Activated CD8-positive, alpha-beta memory T cell treated with anti-CD3 and anti-CD28 coated beads for 1 hour (primary cell): ENCODE measurements at places on chromosomes 7 and 10.

- DNase-seq = peak; percentile 59
These were observed at the start of gene STAMBPL1 for GRCh38 chr10:88879534-88880281. STAMBPL1 (plus strand) TSS chr10:88880245; CDS start chr10:88901709, 21,464 bp downstream.

GRCh38 chr7:48317360-48317759 lies 146.1 kb downstream of the ABCA13 start:
- DNase-seq = no peak

GRCh38 chr7:68474661-68475216 lies 1123.5 kb upstream of the AUTS2 start:
- DNase-seq = no peak

GRCh38 chr7:21358648-21359047 lies 69.2 kb upstream of the SP4 start:
- DNase-seq = no peak

GRCh38 chr10:112375721-112376395 lies 1.9 kb downstream of the ACSL5 start:
- DNase-seq = no peak

GRCh38 chr10:30788307-30788706 lies 158.8 kb upstream of the LYZL2 start:
- no peak for DNase-seq

DNA sequence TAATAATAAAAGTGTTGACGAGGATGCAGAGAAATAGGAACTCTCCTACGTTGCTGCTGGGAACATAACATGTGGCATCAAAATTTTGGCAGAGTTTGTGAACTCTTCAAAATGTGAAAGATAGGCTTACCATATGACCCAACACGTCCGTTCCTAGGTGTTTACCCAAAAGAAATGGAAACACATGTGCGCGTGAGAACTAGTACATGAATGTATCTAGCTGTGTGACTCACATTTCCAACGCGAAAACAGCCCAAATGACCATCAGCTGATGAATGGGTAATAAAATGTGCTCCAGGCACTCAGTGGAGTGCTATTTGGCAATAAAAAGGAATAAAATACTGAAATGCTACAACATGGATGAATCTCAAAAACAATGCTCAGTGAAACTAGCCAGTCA lies 10.4 kb upstream of the ELFN1 start:
- DNase-seq = no peak

DNA sequence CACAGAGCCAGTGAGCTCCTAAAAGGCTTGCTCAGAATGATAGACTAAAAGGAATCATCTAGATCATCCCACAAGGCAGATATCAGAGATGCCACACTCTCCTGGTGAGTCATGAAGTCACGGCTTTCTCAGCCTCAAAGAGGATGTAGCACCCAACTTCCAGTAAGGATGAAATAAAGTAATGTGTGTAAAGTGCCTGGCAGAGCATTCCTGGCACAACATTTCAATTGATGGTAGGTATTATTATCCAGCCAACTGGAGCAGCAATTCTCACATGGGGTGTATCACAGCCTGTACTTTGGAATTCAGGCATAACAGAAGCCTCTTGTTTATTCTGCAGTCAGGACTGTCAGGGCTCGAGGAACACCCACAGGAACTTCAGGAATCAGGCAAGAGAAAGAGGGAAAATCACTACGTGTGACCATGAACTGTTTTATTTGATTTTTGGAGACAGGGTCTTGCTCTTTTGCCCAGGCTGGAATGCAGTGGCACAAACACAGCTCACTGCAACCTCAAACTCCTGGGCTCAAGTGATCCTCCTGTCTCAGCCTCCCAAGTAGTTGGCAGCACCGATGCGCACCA lies 5.3 kb upstream of the NAT16 start:
- DNase-seq = no peak

GRCh38 chr10:6342096-6342685 lies 139.5 kb downstream of the PFKFB3 start:
- DNase-seq = no peak

GRCh38 chr7:95004618-95005247 lies 97.3 kb downstream of the PPP1R9A start:
- no peak for DNase-seq

DNA sequence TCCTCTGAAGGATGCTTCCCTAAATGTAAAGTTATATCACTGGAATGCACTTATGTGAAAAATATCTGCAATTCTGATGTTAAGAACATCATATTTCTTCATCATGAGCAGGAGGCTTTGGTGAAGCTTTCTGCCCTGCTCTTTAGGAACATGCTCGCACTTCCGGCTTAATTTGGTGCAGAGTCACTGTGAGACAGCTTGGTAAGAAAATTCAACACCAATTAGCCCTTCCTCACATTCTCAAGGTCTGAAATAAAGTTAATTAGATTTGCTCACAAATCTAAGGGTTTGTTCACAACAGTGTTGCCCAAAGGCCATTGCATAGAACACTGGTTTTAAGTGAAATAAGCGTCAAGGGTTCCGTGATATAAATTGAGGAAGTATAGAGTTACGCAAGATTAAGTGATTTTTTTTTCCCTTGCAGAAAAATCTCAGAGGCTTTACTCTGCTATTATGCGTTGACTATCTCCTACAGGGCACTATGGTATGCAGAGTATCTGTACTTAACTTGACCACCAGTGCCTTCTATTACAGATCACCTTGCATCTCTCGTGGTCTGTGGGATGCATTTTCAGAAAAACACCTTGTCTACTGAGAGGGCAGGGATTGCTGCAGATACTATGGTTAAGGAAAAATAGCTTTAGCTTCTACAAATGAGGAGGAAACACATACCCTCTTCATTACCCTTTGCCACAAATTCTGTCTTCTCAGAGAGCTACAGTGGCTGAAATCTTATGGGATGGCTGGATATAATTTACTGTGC lies 953.9 kb downstream of the TYW1 start:
- DNase-seq = no peak

- DNase-seq = no peak
These were observed 12.5 kb upstream of the HERPUD2 start for GRCh38 chr7:35707422-35707821.

- no peak for DNase-seq
These were observed 23.4 kb downstream of the ATOH7 start for GRCh38 chr10:68208424-68209042.

DNA sequence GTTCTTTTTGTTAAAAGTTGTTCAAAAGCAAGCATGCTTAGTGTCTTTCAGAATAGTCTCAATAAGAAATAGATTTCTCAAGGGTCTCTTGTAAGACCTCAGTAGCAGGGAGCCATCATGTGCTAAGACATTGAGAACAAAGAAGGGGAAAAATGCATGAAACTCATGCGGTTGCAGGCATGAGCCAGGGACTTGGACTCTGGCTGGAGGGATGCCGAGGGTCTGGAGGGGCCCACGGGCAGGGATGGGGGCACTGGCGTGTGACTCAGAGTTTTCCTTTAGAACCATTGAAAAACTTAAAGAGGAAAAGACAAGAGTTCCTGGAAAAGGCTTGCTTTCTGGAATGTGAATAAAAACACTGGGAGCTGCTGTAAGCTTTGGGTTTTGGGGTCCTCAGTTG lies 253.3 kb downstream of the CCDC3 start:
- no peak for DNase-seq

- DNase-seq = no peak
These were observed at the start of gene CUZD1 for GRCh38 chr10:122845783-122846332. CUZD1 (minus strand) TSS chr10:122845857; CDS start chr10:122845843, 14 bp downstream.

- DNase-seq = no peak
These were observed 10.2 kb downstream of the WDR11 start for GRCh38 chr10:120861178-120861855.

GRCh38 chr7:85474234-85474633 lies 287.4 kb upstream of the SEMA3D start:
- DNase-seq = no peak

GRCh38 chr7:27751888-27752660 lies 12.1 kb downstream of the TAX1BP1 start:
- no peak for DNase-seq

DNA sequence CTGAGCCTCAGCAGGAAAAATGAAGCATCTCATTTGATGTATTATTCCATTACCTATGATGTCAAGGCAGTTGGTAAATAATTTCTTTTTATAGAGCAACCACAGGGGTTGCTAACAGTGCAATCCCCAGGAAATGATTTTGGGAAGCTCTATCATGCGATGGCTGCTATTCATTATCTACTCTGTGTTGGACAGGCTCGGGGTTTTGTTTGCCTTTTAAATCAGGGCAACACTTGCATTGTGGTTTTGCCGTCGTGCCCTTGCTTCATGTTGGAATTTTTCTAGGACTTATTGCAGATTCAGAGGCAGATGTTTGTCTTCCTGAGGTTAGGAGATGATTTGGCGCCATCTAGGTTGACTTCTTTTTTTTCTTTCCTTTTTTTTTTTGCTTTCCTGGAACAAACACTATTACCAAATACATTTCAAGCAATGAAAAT lies 128.4 kb downstream of the BICC1 start:
- DNase-seq = no peak

DNA sequence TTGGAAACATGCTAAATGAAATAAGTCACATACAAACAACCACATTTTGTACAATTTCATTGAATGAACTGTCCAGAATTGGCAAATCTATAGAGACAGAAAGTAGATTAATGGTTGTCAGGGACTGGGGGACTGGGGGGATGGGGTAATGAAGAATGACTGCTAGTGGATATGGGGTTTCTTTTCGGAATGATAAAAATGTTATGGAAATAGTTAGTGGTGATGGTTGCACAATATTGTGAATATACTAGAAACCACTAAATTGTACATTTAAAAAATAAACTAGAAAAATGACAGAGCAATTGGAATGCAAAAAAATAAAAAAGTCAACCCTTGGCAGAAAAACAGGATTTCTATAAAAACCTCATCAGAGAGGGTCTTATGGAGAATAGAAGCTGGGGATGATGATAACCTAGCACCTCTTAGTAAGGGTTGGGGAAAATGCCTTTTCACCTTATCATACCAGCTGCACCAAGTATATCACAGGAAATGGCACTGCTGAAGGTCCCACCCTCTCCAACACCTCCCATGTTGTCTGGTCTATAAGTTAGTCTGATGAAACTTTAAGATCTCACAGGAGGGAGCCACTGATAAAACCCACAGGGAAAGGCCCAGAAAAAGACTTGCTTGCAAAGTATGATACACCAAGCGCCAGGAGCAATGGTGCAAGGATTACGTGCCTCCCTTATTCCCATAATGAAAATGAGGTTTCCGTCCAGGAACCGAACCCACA lies 23.1 kb upstream of the JAZF1 start:
- no peak for DNase-seq

- no peak for DNase-seq
These were observed 137.3 kb upstream of the CCDC6 start for GRCh38 chr10:60043561-60044241.

GRCh38 chr10:60282771-60283353 lies 106.8 kb downstream of the ANK3 start:
- no peak for DNase-seq

DNA sequence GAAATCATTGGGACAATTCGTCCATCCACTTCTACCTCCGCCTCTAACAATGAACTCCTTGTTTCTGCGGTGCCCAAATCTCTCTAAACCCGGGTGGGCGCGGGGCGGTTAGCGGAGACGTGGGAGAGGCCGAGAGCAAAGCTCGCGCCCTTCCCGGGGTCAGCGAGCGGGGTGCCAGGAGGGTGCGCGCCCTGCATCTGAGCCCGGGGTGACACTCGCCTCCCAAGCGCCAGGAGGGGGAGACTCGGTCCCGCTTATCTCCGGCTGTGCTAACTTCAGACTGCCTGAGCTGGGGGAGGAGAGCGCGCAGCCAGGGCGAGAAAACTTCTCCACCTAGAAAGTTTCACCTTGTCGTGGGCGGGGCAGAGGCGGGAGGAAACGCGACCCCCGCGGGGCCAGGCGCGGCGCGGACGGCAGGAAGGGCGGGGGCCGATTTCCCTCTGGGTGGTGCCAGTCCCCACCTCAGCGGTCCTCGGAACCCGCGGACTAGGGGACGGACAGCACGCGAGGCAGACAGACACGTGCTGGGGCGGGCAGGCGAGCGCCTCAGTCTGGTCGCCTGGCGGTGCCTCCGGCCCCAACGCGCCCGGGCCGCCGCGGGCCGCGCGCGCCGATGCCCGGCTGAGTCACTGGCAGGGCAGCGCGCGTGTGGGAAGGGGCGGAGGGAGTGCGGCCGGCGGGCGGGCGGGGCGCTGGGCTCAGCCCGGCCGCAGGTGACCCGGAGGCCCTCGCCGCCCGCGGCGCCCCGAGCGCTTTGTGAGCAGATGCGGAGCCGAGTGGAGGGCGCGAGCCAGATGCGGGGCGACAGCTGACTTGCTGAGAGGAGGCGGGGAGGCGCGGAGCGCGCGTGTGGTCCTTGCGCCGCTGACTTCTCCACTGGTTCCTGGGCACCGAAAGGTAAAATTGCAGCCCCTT lies at the start of gene MET:
Gene MET, plus strand, starts transcription at position 516 of the 915 bp plus-strand sequence. CDS start 26,889 bp downstream, outside the sequence.
- no peak for DNase-seq

DNA sequence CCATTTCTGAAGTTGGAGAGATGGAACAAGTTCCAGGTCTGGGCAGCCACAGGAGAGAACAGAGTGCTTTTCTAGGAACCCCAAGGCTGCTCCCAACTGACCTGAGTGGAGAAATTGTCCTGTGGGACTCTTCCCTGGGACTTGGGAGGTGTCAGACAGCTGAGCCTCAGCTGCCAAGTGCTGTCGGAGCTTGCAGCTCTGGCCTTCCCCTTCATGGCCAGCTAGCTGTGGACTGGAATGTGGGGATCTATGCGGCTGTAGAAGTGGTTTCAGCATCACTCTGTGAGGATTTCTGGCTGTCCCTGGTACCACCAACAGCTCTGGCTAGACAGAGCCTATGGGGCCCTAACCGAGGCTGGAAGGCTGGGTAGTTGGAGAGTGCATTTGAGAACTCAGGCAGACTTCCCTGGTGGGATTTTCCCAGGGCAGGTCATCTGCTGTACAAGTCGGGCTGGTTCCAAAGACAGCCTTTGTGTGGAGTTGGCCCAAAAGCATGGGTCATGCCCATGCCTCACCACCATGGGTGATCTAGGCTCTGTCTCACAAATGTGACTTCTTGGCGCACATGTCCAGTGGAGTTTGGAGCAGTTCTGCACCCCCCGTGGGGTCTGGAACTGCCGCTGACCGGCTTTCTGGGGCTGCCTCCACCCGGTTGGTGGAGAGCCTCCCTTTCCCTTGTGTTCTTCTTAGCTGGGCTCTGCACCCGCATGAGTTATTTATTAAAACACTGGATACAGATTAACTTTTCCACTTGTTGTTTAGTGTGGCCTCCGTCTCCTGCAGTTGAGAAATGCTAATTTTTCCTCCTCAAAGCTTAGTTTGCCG lies 10.9 kb downstream of the SUFU start:
- no peak for DNase-seq

DNA sequence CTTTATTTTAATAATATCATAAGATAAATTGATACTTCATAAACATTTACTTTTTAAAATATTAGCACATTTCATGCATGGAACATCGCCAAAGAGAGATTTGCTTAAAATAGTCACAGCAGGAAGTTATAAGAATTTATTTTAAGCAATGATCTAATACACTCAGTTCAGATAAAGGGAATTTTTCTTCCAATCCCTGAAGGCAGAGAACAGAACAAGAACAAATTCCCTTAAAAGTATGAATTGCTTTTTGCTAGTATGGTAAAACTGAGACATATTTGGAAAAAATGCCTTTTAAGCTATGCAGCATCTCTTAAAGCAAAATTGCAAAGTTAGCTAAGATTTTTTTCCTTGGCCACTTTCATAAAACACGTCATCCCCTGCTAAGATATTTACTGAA lies 91.0 kb downstream of the SEMA3D start:
- no peak for DNase-seq
